Left renal pelvis (tissue), 4 donors: ENCODE measurements at places on chromosomes 4 and X.

GRCh38 chr4:47719576-47719975 lies 118.3 kb downstream of the CORIN start:
- no peak for DNase-seq

- DNase-seq: peak; percentile 40
These were observed 369.3 kb downstream of the FBXW7 start for GRCh38 chr4:152166567-152166966.

GRCh38 chr4:155529272-155529671 lies 137.4 kb upstream of the GUCY1A1 start:
- DNase-seq: no peak

GRCh38 chr4:143021384-143021783 lies 163.3 kb upstream of the USP38 start:
- no peak for DNase-seq

- DNase-seq: no peak
These were observed 203.3 kb upstream of the ZIC3 start for GRCh38 chrX:137362583-137362982.

DNA sequence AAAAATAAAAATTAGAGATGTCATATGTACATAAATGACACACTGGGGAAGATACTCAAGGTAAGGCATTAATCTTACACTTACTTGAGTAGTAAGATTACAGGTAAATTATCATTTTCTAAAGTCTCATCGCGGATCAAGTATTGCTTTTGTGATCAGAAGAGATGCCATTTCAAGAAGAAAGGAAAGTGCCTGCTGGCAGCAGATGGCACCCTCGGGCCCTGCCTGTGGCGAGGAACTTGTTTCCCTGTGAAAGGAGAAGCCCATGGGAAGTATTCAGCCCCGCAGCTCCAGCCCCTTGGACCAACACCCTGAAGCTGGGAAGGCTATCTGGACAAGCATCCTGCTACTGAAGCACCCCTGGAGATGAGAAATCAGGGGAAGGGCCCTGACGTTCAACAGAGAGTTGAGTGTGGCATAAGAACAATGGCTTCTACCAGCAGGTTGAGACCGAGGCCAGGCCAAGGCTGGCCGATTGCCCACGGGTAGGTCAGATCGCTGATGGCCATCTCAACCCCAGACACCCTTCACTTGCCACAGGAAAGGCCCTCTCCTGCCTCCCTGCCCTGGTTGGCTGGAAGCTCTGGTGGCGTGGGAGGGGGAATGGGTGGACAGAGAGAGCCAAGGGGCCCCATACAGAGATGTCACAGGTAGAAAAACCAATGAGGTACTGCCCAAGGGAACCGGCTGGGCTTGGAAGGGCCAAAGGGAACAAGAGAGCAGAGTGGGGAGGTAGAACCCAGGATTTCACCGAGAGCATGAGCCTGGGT lies 18.8 kb upstream of the MXD4 start:
- DNase-seq: no peak

GRCh38 chrX:38654302-38654701 lies 93.0 kb downstream of the TSPAN7 start:
- DNase-seq: peak; percentile 12
